ENCODE measurements at places on chromosomes 2 and 18.

DNA sequence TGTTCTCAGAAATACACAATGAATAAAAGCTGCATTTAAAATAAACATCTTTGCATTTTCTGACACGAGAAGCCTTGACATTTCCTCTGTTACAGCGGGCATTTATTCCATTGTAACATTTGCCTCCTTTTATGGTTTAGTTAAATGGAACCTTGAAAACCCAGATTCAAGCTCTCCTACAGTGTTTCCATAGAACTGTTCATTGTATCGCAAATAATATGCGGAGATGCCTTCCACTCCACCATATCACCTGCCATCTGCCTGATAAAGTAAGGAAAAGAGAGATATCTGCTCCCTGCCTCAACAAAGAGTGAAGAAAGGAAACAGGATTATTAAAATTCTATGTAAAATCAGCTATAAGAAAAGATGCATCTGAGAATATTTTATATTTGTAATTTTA, 69.8 kb downstream of the CDH19 start:
- no peak for DNase-seq

DNA sequence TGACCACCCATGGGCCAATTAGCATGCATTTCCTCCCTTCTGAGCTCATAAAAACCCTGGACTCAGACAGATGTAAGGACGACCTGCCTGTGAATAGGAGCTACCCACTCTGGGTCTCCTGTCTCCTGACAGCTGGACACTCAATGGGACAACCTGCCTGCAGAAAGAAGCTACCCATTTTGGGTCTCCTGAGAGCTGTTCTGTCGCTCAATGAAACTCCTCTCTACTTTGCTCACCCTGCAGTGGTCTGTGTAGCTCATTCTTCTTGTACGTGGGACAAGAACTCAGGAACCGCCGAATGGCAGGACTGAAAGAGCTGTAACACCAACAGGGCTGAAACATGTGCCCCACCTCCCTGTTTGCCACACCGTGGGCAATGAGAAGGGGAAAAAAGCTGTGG, 60.3 kb upstream of the DYNC1I2 start:
- no peak for DNase-seq

DNA sequence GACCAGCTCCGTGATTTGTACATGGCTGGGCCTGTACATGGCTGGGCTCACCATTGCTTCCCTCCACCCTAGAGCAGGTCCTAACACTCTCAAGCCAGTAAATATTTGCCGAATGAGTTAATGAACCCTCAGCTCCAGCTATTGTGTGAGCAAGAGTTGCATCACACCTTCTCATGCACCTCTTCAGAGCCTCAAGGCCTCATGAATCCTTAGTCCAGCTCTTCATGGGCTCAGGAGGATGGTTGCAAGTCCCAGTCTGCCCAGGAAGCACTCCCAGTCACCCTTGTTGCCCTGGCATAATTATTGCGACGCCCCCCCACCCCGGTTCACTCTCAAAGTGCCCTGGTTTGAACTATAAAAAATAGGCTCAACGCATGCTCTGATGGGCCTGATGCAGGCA, 30.1 kb upstream of the GNAL start:
- no peak for DNase-seq

DNA sequence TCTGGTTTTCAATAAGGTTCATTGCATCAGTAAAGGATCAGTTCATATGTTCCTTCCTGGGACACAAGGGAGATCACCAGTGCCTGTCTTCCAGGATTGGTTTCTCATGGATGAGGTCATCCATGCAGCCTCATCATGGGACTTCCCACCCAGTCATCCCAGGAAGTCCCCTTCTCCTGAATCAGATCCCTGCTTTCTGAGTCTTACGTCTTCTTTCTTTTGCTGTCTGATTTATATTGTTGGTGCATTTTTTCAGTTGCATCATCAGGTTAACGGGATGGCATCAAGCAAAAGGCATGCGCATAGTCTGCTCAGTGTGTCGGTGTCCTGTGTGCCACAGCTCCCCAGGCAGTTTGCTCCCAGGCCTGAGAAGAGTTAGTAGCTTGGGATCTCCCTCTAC, 105.9 kb downstream of the SOX11 start:
- DNase-seq, result no peak

- peak; percentile 24 for DNase-seq
Measured at GRCh38 chr2:91477731-91478672, 2786.5 kb downstream of the RPIA start.

GRCh38 chr2:88933980-88934379, 242.5 kb downstream of the RPIA start:
- no peak for DNase-seq

Measured in stimulated activated CD4-positive, alpha-beta T cell treated with anti-CD3 and anti-CD28 coated beads, Interleukin-2, amount 100 ng/mL, for 24 hours (primary cell).